ENCODE measurements at places on chromosomes 5 and 9.

DNA sequence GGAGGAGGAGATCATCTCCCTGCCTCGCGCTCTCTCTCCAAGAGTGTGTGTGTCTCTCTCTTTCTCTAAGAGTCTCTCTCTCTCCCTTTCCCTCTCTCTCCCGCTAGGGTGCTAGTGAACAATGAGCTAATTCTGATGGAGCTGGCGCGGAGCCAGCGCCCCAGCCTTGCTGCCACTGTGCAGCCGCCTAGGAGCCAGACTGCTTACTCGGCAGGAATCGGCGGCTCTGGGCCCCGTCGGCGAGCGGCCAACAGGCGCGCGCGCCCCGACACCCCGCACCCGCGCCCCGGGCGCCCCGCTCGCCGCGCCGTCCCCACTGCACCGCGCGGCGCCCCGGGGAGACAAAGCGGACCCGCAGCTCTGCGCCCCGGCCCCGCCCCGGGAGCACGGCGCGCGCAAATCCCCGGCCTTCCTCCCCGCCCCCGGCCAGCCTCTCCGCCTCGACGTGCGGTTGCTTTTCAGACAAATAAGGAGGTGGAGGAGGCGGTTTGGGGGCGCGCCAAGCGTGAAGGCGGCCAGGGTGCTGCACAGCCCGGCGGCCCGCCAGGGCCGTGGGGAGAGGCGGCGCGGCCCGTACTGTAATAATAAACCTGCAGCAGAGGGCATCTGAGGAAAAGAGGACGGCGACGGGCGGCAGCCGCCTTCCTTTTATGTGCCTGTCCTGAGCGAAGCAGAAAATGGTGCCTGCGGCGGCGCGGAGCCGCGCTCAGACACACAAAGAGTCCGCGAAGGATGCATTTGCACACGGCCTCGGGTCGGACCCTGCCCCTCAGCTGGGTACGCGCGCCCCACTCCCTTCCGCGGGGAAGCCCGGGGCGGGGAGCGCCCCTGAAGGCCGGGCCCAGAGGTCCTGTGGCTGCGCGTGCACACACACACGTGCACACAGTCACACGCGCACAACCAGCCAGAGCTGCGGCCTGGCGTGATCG is 625 bp upstream of the NREP start:
- peak; percentile 99 for DNase-seq

GRCh38 chr5:176773408-176774035 is 36.8 kb upstream of the UNC5A start:
- DNase-seq = no peak

GRCh38 chr9:137056739-137057415 is 3.0 kb upstream of the ENTPD2 start:
- DNase-seq = no peak

DNA sequence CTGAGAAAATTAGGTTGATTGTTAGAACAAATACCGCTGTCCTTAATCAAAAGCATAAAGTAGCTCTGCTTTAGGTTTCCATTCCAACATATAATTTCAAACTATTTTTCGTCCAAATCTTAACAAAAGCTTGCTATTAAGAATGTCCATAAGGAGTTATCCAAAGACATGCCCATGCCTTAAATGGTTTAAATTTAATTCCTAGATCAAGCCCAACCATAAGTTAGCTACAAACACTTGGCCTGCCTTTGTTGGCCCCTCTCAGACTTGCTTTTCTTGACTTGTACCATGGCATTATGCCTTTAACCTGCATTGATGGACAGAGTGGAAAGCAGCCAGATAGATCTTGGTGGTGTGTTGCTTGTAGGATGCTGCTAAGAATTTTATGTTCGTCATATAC is 8.8 kb downstream of the GARNL3 start:
- DNase-seq = no peak

DNA sequence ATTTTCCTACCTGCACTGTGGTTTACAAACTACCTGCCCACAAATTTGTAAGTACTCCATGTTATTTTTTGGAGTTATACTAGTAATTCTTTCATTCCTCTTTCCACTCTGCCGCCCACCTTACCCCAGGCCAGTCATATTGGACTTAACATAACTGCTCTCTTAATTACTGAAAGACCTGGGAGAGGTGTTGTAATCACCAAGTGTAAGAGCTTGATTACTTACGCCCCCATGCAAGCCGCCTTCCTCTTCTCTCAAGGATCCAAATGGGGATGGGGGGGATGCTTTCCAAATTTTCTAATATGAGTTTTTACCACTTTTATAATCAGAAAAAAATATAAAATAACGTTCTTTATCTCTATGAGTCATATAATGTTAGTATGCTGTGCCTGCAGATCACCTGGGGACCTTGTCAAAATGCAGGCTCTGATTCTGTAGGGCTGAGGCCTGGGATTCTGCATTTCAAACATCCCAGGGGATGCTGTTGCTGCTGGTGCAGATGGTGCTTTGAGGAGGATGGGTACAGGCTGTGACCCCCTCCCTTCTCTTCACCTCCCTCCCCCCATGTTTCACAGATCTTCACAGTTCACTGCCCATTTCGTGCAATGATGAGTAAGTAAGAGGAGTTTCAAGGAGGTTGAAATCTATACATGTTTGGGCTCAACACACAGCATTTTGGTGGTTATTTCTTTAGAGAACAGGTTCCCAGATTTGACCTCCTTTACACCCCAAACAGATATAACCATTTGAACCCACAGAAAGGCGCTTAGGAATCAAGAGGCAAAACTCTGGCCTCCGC is 87.3 kb downstream of the SEC61B start:
- no peak for DNase-seq

GRCh38 chr5:73306741-73307275 is 133.8 kb downstream of the TMEM174 start:
- no peak for DNase-seq

GRCh38 chr5:41908374-41909079 is 4.4 kb downstream of the RIMOC1 start:
- peak; percentile 80 for DNase-seq

- no peak for DNase-seq
Measured at GRCh38 chr5:149628846-149629388, 47.6 kb downstream of the ARHGEF37 start.

- peak; percentile 69 for DNase-seq
Measured at GRCh38 chr5:169628892-169629291, 8.2 kb upstream of the DOCK2 start.

GRCh38 chr9:124761710-124762109 is 9.4 kb downstream of the NR6A1 start:
- DNase-seq = no peak

- DNase-seq = no peak
Measured at GRCh38 chr9:116905171-116905588, 218.1 kb downstream of the TRIM32 start.

GRCh38 chr5:53488195-53488722 is 7.8 kb downstream of the FST start:
- DNase-seq = no peak

DNA sequence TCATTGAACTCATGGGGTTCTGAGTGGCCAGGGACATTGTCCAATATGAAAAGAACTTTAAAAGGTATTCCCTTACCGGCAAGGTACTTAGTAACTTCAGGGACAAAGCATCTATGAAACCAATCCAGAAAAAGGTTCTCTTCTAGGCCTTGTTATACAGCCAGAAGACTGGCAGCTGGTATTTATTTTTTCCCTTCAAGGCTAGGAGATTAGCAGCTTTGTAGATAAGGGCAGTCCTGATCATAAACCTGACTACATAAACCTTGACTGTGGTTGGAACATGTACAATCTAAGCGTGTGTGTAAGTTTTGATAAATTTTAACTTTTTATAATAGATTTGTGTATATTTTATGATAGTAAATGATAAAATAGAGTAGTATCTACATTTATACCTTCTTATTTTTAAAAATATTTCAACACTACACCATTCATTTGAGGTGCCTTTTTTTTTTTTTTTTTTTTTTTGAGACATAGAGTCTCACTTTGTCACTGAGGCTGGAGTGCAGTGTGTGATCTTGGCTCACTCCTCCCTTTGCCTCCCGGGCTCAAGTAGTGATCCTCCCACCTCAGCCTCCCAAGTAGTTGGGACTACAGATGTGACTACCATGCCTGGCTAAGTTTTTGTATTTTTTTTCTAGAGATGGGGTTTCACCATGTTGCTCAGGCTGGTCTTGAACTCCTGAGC is 24.5 kb downstream of the RANBP17 start:
- DNase-seq = no peak

DNA sequence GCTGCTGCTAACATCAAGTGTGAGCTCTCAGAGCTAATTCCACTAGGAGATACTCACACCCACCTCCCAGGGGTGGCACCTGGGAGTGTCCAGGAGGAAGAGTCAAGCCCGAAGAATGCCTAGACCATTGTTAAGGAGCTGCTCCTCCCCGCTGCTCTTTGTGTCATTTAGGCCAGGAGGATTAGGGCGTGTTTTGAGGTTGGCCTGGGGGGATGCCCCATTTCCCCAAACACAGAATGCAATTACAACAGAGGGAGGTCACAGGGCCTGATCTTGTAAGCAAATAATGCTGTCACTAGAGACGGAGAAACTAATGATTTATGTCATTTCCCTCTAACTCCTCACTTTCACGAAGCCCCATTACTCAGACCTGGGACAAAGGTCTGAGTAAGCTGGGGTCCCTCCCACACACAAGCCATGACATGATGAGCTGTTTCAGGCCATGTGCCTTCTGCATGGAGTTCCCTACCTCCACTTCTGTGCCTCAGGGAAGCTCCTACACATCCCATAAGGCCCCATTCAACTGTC is 312.5 kb downstream of the ACTL7B start:
- DNase-seq = peak; percentile 45

GRCh38 chr5:107652839-107653607 is 17.7 kb downstream of the EFNA5 start:
- no peak for DNase-seq

- no peak for DNase-seq
Measured at GRCh38 chr9:82673919-82674318, 389.0 kb downstream of the RASEF start.

- no peak for DNase-seq
Measured at GRCh38 chr5:7753596-7753995, 97.3 kb downstream of the CFAP90 start.

GRCh38 chr5:120367896-120368634 is 96.0 kb upstream of the PRR16 start:
- DNase-seq = no peak

GRCh38 chr5:151126199-151126645 is 31.4 kb downstream of the ANXA6 start:
- DNase-seq = peak; percentile 77

- DNase-seq = no peak
Measured at GRCh38 chr9:4111233-4112008, 188.4 kb downstream of the GLIS3 start.

Data from mesenchymal stem cell (in vitro differentiated cells and primary cell).